ENCODE measurements at places on chromosomes 1 and 21.

DNA sequence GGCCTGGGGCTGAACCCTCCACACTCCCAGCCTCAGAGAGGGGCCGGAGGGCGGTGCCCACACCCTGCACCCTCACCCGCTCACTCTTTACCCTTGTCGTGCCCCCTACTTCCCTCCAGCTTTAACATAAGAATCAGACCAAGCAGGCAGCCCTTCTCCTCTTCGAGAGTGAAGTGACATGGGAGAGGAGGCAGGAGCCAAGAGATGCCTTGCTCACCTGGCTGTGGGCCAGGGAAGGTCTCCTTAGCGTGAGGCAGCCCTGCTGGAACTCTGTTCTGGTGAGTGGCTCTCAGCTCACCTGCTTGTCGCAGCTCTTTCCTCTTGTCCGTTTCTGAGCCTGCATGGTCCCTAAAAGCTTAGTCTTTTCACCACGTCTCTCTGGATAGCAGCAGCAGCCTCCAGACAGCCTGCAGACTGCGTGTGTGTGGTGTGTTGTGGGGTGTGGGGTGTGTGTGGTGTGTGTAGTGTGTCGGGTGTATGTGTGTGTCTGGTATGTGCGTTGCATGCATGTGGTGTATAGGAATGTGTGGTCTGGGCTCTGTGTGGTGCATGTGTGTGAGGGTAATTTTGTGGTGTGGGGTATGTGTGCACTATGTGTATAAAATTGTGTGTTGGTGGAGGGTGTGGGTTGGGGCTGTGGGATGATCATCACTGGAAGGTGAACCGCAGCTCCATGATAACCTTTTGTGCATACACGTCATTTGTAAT lies 86.7 kb downstream of the CCDC185 start:
- no peak for DNase-seq

GRCh38 chr21:22421416-22422180 lies 1423.4 kb downstream of the NCAM2 start:
- DNase-seq = no peak

DNA sequence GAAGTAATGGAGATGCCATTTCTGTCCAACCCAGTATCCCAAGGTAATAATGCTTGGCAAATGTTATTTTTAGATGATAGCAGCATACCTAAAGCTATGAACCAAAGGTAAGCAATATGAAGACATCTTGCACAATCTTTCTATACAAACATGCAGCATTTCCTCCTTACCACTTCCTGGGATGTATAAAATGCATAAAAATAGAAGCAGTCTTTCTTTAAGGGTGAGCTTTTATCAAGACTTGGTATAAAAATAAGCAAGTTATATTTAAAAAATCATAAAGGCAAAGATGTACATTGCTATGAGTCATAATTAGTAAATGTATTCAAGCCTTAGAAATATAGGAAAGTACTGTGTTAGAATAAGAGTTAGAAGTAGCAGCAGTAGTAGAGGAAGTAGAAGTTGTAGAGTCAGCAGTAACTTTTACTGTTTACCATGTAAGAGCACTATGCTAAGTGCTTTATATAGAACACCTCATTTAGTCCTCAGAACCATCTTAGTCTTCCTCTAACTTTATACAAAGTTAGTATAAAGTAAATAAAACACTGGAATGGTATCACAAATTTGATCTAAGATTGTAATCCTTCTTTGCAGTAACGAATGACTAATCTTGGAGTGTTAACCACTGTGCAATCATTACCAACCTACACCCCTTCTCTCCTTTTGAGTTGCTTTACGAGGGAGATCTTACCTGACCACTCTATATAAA lies 371.3 kb downstream of the VAV3 start:
- DNase-seq = no peak

- no peak for DNase-seq
These were observed 52.6 kb upstream of the NHLH2 start for GRCh38 chr1:115893545-115893944.

- DNase-seq = no peak
These were observed 25.7 kb upstream of the PDE9A start for GRCh38 chr21:42627527-42628289.

DNA sequence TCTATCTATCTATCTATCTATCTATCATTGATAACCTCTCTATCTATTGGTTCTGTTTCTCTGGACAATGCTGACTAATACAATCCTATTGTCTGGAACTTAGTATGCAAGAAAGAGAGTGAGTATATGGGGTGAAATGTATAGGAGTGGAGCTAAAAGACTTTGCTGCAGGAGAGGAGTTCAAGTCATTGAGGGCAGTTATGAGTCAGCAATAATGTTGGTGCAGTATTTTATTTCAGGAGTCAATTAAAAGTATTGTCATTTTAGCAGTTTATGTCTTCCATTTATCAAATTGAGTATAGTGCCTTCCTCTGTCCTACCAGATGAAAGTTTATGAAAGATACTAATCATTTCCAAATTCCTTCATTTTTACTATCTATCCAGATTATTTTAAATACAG lies 55.8 kb downstream of the MAP3K7CL start:
- DNase-seq = no peak

- no peak for DNase-seq
These were observed 121.1 kb upstream of the ST6GALNAC5 start for GRCh38 chr1:76746206-76746605.

GRCh38 chr1:248837045-248837780 lies 811 bp upstream of the ZNF672 start:
- no peak for DNase-seq

GRCh38 chr1:24801176-24801575 lies 55.9 kb downstream of the CLIC4 start:
- no peak for DNase-seq

DNA sequence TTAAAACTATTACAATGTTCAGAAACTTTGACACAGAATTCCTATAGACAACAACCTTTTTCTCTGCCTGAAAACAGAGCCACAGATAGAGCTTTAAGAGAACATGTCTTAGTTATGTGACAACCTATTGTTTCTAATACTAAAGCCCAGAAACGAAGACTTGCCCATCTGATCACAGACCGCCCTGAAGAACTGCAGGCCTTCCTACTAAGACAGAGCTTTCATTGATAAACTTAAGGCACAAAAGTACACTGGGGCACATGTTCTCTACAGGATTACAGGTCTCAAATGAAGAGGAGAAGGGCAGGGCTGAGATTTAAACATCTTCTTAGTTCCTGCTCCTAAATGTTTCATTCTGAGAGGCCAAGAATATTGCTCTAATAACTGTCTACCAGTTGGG lies 452.7 kb downstream of the KCNT2 start:
- DNase-seq = no peak

- no peak for DNase-seq
These were observed 97.4 kb downstream of the EPB41 start for GRCh38 chr1:29011775-29012174.

GRCh38 chr1:78297836-78298235 lies 192.9 kb upstream of the PTGFR start:
- DNase-seq = no peak

- no peak for DNase-seq
These were observed 6.9 kb upstream of the SLC35F3 start for GRCh38 chr1:233897325-233898162.

DNA sequence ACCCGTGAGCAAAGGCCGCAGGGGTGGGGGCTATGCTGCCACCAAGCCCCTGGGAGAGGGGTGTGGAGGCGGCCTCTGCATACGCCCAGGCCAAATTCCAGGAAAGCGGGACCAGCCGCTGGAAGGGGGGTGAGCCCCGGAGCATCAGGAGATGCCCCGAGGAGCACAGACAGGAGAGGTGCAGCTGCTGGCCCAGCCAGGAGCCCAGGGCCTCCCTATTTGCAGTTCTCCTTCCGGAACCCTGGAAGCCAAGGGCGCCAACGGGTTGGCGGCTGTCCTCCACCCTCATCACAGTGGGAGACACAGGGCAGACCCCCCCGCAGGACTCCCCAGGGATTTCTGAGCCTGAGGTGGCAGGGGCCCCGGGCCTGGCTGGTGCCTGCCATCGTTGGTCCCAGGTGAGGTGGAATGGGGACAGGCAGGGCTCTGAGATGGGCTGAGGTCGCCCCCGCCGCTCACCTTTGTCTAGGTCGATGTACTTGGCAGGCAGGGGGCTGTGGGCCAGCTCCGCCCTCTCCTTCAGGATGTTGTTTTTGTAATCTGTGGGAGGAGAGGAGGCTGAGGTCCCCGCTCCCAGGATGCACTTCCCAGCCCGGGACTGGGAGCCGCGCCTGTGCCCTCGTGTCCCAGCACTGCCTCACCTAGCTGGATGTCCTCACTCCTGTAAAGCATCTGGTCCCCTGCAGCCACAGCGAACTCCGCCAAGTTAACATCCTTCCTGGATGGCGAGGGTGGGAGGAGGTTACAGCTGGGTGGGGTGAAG lies 4.4 kb upstream of the DVL1 start:
- DNase-seq = no peak

GRCh38 chr1:35929730-35930592 lies 944 bp upstream of the AGO3 start:
- DNase-seq = no peak

DNA sequence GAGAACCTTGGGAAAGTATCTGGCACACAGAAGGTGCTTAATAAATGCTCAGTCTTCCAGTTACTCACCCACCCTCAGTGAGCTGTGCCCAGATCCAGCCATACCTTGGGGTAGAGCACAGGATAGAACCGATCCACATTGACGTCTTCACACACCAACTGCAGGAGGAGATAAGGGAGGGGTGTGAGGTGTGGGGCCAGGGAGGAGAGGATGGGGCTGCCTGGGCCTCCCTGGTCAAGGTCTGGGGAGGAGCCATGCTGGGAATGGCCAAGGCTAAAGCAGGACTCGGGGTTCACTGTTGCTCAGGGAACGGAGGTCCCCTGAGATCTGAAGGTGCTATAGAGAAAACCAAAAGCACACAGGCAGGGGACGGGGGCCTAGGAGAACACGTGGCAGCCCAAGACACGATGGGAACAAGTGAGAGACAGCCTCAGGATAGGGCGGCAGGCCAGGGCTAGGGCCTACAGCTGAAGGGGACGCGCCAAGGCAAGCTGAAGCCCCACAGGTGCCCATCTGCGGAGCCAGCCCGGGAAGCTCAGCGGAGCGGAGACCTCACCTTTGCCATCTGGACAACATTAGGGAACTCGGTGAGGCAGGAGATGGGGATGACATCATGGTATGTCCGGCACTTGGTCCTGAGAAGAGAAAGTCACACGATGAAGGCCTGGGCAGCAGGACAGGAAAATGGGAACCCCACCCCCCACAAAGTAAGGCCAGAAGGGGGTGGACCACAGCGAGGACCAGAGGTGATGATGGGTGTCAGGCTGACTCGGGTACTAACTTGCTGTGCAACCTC lies 55.9 kb downstream of the RAP1GAP start:
- DNase-seq = no peak

- DNase-seq = no peak
These were observed 95.9 kb downstream of the ZC3H11B start for GRCh38 chr1:219517031-219517430.

DNA sequence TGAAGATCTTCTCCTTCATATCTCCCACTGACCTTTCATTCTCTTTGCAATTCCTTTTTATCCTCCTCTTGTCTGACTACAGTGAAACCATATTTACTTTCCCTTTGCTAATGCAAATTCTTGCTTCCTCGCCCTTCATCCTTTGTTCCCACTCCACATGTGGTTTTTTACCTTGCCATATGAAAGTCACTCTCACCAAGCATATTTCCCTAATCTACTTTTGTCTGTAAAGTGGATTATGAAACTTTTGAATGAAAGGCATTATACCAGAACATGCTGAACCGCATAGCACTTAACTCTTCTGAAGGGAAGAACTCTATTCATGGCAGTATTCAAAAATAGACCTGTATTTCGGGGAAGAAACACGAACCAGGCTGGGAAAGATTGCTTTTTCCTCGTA lies 8.0 kb upstream of the TMPRSS15 start:
- no peak for DNase-seq

DNA sequence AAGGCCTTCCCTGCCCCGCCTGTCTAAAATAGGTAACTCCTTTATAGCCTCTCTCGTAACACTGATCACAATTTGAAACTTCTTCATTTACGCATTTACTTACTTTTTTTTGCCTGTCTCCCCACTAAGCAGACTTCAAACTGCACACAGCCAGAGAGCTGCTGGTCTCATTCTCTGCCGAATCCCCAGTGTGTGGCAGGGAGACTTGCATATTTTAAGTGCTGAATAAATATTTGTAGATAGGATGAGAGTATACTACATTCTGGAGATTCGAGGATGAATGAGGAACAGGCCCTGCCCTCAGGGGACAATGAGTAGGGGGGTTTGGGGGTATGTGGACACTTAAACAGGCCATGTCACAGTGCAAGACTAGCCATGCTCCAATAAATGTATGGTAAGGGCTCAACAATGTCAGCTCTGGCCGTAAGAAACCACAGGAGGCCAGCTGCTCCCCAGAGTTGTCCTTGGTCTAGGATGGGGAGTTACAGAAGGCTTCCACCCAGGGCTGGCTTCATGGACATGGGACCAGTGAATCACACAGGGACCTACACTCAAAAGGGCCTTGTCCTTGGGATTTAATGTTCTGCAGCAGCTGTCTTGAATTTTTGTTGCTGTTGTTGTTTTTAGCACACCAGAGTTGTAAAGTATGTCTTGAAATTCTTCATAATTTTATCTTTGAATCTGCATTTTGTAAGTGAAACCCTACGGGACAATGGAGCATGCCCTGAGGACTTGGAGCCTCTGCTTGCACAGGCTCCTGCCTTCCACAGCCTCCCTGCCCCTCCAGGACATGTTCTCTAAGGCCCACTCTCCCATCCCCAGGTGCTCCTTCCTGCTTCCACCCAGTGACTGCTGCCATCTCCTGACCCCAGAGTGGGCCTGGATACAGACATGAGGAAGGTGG lies 8.5 kb downstream of the DIO1 start:
- no peak for DNase-seq

- no peak for DNase-seq
These were observed 438 bp downstream of the MRPS6 start for GRCh38 chr21:34073749-34074282.

- DNase-seq = no peak
These were observed 8.3 kb downstream of the TTC22 start for GRCh38 chr1:54792686-54793282.

- DNase-seq = peak; percentile 62
These were observed 10.4 kb downstream of the JUN start for GRCh38 chr1:58773406-58773840.

- no peak for DNase-seq
These were observed 3.0 kb downstream of the A3GALT2 start for GRCh38 chr1:33317946-33318345.

- DNase-seq = no peak
These were observed 626.2 kb downstream of the SMYD3 start for GRCh38 chr1:245880754-245881403.

DNA sequence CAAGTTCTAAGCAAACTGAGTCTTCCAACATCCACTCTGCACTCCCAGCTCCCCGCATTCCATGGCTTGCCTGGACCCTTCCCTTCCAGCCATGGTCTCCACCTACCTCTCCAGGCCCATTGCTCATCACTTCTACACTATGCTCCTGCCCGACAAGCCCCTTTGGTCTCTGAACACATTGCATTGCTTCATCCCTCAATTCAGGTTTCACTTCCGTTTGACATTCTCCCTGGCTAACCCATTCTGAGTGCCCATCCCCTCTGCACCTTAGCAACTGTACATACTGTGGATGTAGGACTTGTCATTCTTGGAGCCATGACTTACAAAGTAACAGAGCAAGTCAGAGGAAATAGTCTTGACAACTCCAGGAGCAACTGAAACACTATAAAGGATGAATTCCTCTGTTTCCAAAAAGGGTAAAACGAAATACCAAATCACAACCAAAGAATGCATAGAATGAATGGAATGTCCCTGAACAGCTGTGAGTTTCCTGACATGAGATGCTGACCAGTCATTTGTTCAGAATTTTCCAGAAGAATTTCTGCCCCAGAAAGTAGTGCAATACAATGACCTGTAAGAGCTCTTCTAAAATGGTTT lies 66.7 kb downstream of the KCNJ6 start:
- DNase-seq = no peak
